ENCODE measurements at places on chromosomes 1 and 21.

GRCh38 chr1:1210726-1211540 lies 3.0 kb downstream of the TNFRSF4 start:
- DNase-seq: no peak

DNA sequence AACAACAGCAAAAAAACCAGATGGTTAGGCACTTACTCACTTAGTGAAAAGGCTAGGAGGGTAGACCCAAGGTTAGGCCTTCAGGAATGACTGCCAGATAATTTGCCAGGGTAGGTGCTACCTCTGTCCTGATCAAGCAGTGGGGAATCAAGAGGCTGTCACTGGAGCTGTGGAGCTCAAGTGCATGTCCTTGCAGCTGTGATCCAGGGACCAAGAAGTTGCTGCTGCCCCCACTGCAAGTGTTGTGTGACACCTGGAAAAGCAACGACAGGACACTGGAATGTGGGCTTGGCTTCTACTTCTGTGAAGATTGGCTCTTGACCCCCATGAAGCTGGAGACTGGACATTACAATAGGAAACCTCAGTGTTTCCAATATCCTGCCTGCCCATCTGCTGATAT lies 72.1 kb downstream of the PEX14 start:
- DNase-seq: no peak

- no peak for DNase-seq
These were observed 120.5 kb upstream of the KLHDC7A start for GRCh38 chr1:18360251-18360650.

DNA sequence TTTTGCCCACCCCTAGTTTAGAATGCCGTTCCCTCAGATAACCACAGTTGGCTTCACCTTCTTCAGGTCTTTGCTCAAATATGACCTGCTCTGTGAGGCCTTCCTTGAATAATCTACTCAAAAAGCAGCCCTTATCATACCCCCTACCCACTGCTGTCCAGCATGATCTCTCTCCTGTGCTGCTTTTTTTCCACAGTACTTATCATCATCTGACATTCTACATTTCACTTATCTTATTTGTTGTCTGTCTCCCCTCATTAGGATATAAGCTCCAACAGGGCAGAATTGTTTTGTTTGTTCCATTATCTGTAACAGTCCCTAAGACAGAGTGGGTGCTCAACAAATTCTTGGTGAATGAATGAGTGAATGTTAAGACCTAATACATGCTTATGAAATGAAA lies 18.1 kb downstream of the USP24 start:
- no peak for DNase-seq

DNA sequence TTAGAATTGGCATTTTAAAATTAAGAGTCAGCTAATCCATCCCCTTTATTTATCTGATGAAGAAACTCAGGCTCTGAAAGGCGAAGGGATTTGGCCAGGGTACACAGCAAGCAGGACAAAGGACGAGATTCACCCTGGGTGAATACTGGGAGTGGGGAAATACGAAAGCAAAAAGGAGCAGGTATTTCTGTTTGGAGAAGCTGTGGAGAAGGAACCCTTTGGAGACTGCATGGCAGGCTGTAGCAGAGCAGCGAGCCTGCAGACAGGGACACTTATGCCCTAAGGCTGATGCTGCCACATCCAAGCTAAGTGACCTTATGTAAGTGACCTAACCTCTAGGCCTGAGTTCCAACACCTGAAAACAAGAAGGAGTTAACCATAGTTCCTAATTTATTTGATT lies 207.2 kb upstream of the C1orf87 start:
- no peak for DNase-seq

DNA sequence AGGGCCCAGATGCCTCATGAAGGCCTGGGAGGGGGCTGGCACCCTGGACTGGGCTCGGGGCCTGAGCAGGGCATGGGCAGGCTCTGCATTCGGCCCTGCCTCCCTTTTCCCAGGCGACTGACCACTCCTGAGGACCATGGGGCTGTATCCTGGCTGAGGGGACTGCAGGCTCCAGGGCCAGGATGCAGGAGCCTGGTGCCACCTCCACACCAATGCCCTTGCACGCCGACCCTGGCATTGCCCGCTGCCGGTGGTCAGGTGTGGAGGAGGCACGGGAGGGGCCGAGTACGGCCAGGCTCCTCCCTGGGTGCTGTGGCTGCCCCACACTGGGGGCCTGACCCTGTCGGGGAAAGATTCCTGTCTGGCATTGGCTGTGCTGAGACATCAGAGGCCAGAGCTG lies 128.9 kb downstream of the SIK1 start:
- DNase-seq: no peak

GRCh38 chr1:227415115-227415790 lies 97.0 kb upstream of the CDC42BPA start:
- DNase-seq: no peak

GRCh38 chr1:52601991-52602855 lies at the start of gene GPX7:
Gene GPX7 (plus strand): TSS chr1:52602371. CDS start chr1:52602410, 39 bp downstream.
- DNase-seq: peak; percentile 63

- DNase-seq: no peak
These were observed 93.7 kb upstream of the ARHGEF16 start for GRCh38 chr1:3360646-3361257.

- DNase-seq: peak; percentile 23
These were observed 24.9 kb downstream of the DIP2A start for GRCh38 chr21:46483300-46484295.

GRCh38 chr21:33680870-33681269 lies 38.6 kb downstream of the ITSN1 start:
- no peak for DNase-seq

DNA sequence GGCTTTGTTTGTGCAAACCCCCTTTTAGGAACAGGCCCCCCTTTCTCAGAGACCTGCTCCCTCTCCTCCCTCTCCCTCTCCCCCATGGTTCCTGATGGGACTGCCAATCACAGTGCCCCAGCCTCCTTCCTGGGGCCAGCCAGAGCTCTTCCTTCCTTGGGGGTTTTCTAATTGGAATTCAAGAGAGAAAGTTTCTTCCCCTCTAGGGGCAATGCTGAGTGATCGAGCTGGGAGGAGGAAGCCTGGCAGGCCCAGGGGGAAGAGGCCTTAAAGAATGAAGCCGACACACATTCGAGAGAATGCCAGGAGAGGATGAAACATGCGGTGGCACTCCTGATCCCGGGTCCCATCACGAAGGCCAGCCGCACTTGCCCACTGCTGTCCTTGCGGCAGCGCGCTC lies 21.3 kb upstream of the COL16A1 start:
- no peak for DNase-seq

GRCh38 chr1:19164274-19165015 lies 45.6 kb downstream of the UBR4 start:
- DNase-seq: no peak

DNA sequence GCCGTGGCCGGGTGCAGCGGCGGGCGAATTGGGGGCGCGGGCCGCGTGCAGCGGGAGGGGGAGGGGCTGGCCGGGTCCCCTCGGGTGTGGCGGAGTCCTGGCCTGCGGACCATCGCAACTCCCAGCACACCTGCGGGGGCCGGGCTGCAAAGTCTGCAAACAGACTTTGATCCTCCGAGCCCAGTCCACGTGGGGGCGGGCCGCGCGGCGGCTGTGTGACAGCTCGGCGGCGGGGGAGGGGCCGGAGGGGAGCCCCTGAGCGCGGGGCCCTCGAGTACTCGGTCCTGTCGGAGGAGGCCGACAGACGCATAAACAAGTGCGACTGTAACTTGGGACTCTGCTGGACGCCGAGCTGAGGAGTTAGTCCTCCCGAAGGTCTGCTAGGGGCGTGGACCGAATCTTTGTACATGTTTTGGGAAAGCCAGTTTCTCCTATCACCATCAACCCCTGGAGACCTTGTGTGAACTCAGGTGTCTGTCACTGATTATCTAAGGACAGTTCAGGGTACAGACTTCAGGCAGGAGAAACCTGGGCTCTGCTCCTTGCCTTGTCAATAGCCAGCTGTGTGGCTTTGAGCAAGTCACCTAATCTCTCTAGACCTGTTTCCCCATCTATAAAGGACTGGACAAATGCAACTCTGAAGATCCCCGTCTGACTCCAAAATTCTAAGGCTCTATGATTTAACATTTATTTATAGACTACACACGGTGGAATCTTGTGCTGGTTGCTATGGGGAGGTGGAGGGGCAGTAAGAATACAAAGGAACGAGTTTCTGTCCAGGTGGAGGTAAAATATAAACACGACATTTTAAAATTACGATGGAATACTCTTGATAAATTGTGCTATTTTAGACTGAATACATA lies 710 bp upstream of the SLC30A1 start:
- peak; percentile 82 for DNase-seq

DNA sequence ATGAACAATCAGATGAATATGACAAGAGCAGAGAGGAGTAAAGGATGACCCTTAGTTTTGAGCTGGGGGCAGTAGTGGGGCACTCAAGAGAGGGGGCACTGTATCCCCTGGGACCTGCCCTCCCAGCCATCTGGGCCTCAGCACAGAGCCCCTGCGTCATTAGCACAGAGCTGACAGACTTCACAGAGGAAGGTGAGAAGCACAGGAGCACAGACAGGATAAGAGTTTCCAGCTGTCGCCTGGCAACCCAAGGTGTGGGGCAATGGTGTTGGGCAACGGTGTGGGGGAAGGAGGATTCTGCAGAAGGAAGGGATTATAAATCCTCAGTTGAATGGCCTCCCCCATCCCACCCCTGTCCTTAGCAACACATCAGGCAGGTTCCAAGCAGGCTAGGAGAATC lies 30.2 kb downstream of the RAB3B start:
- DNase-seq: no peak

GRCh38 chr1:242030071-242030470 lies 31.2 kb upstream of the MAP1LC3C start:
- DNase-seq: no peak

GRCh38 chr21:44986471-44987291 lies 46.9 kb downstream of the SLX9 start:
- DNase-seq: no peak

DNA sequence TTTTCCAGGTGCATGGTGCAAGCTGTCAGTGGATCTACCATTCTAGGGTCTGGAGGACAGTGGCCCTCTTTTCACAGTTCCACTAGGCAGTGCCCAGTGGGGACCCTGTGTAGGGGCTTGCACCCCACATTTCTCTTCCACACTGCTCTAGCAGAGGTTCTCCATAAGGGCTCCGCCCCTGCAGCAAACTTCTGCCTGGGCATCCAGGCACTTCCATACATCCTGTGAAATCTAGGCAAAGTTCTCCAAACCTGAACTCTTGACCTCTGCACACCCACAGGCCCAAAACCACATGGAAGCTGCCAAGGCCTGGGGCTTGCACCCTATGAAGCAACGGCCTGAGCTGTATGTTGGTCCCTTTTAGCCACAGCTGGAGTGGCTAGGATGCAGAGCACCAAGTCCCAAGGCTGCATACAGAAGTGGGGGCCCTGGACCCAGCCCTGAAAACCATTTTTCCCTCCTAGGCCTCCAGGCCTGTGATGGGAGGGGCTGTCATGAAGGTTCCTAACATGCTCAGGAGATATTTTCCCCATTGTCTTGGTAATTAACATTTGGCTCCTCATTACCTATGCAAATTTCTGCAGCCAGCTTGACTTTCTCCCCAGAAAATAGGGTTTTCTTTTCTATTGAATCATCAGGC lies 46.1 kb downstream of the SERBP1 start:
- no peak for DNase-seq

GRCh38 chr1:207009945-207010344 lies 22.6 kb downstream of the C1orf116 start:
- DNase-seq: no peak

- no peak for DNase-seq
These were observed 3.2 kb downstream of the IL23R start for GRCh38 chr1:67169496-67169895.

DNA sequence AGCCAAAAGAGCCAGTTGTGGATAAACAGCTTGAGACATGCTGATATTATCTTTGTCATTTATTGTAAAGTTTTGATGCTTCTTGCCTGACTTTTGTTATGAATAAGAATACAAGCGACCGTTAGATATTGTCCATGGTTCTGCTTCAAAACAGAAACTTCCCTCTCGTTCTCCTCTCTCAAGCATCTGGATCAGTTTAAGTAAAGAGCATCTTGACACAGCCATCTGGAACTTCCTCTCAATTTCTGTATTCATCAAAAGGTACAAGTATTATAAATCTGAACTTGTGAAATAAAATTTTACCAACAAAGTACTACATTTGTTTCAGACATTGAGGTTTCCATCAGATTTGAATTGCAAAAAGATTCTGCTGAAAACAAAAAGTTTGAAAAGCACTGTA lies 36.4 kb upstream of the CLDN14 start:
- DNase-seq: no peak

DNA sequence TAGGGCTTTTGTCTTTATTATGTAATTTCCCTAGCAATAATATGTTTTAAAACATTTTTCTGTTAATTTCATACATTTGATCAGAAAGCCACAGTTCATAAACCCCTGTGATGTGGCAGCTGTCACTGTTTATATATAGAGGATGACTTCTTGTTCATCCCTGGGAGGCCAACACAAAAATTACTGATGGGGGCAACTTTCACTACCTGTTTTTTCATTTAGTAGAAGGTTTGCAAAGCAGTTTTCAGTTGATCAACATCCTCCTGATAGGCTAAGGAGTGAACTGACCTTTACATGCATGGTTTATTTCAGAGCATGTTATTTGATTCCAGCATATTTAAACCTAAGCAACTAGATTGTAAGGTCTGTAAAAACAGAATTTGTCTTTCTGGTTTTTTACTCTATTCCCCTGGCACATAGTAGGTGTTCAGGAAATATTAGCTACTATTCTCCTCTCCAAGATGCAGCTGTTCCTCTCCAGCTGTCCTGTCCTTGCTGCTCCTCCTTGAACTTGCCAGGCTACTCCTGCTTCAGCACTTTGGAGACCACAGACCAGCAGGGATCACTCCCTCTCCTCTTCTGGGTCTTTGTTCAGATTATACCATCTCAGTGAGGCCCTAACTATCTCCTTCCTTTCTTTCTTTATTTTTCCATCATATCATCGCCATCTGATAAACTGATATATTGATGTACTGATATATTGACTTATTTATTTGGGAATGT lies 54.7 kb downstream of the ROR1 start:
- DNase-seq: no peak

- DNase-seq: peak; percentile 53
These were observed 2.6 kb upstream of the TDRD10 start for GRCh38 chr1:154499446-154499845.

- DNase-seq: no peak
These were observed 149.0 kb downstream of the ROR1 start for GRCh38 chr1:63922848-63923247.

Data from activated CD4-positive, alpha-beta T cell treated with anti-CD3 and anti-CD28 coated beads, Interleukin-2, Interleukin-6, amounts not matched to agents 100 ng/mL and 50 ng/mL, durations not matched to agents 16 hours and 8 hours (primary cell).